ENCODE measurements at places on chromosomes 3 and 15. TPM values are rescaled to one million over a fixed set of nuclear protein-coding genes. Genes with fewer than 3 reads are reported as not detected.

SCN5A gene
- total RNA-seq = 0.17 TPM

TM4SF18 gene
- 0.23 TPM for total RNA-seq

PAK6 gene
- total RNA-seq = 0.12 TPM

DCLK3 gene
- not detected for total RNA-seq

ZNF660 gene
- total RNA-seq = 0.91 TPM

CTXN2 gene
- not detected for total RNA-seq

C15orf62 gene
- total RNA-seq = not detected

IL17RD gene
- 0.46 TPM for total RNA-seq

ROPN1 gene
- not detected for total RNA-seq

PCCB gene
- total RNA-seq = 65.7 TPM

B4GALT4 gene
- 15.0 TPM for total RNA-seq

SMCO1 gene
- total RNA-seq = not detected
